ENCODE measurements at places on chromosomes 3 and 15.

DNA sequence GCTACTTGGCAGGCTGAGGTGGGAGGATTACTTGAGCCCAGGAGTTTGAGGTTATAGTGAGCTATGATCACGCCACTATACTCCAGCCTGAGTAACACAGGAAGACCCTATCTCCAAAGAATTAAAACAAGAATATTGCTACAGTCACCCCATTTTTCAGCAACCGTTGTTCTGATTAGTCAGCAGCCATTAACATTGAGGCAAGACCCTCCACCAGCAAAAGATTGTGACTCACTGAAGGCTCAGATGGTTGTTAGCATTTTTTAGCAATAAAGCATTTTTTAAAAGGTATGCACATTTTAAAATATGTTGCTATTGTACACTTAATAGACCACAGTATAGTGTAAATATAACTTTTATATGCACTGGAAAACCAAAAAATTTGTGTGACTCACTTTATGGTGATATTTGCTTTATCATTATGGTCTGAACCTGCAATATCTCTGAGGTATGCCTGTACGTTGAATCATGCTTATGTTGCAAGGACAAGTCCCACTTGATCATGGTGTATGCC, 492.6 kb downstream of the SQOR start:
- DNase-seq, result no peak

- DNase-seq, result no peak
Measured at GRCh38 chr3:119019767-119020518, 14.7 kb downstream of the IGSF11 start.

- DNase-seq, result no peak
Measured at GRCh38 chr3:12972043-12972442, 101.2 kb downstream of the IQSEC1 start.

- no peak for DNase-seq
Measured at GRCh38 chr3:188303286-188303799, 149.4 kb downstream of the LPP start.

DNA sequence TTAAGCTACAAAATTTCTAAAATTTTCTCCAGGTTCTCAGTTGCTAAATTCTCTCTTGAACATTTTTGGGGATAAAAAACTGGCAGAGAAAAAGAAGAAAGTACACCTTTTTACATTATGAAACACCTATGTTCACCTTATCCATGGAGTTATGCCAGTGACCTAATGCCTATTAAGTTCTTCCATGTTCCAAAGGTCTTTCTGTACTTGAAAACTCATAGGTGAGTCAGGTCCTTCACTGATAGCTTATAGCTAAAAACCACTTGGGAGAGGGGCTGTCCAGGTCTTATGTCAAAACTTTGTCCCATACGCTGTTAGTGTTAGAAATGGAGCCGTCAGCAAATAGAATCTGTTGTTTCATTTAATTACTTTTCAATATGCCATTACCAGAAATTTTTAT, 487.5 kb upstream of the TPRG1 start:
- DNase-seq, result no peak

DNA sequence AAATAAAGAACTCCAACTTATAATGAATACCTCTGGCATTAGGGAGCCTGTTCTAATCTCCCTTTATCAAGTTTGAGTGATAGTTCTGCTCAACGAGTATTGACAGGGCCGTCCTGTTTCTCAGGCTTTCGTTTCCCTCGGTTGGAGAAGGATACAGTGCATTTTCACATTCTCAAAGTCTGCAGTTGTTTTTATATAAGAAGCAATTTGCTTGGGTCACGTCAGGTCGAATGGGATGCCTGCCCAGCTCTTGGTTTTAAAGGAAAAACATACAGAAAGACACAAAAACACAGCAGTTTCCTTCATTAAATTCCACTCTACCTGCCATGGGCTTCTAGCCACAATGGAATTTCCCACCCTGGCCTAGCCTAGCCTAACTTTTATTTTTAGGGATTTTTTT, 366.3 kb downstream of the TIGIT start:
- DNase-seq, result no peak
